ENCODE measurements at places on chromosomes 12 and 14.
A peak's percentile ranks its signal among the peaks of the same experiment; 100 is the strongest.

GRCh38 chr12:70824511-70824910, 96.0 kb downstream of the PTPRR start:
- no peak for DNase-seq

DNA sequence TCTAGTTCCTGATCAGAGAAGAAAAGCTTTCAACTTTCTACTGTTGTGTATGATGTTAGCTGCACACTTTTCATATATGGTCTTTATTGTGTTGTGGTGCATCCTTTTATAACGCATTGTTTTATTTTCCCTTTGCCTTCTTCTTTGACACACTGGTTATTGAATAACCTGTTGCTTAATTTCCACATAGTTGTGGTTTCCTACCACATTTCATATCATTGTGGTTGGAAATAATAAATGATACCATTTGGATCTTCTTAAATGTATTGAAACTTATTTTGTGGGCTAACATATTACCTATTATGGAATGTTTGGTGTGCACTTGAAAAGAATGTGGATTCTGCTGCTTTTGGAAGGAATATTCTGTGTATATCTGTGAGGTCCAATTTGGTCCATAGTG, 64.9 kb downstream of the GPHN start:
- no peak for DNase-seq

GRCh38 chr14:100589071-100589759, 2.0 kb upstream of the BEGAIN start:
- DNase-seq = no peak

DNA sequence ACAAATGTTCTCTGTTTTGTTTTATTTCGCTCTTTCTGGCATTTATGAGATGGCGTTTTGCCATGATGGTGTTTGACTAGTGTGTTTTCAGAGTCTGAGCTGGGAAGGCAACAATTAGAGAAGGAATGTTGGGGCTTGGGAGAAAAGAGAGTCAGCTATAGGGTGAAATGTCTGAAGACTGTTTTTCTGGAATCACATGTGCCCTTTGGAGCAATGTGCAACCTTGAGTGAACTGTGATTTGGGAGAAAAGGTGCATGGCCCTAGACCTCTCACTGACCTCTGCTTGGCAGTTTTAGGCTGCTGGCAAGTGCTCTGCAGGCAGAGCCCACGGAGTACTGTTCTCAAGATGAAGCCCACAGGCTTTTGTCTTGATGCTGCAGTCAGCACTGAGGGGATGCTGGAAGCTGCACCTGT, 379.9 kb upstream of the PDE3A start:
- DNase-seq = no peak

- DNase-seq = no peak
Observed at GRCh38 chr14:30754778-30755177, 119.6 kb upstream of the COCH start.

- peak; percentile 44 for DNase-seq
Observed at GRCh38 chr14:31505411-31505810, 17.6 kb upstream of the GPR33 start.

GRCh38 chr14:28381656-28382055, 384.9 kb upstream of the FOXG1 start:
- no peak for DNase-seq

GRCh38 chr14:80768646-80769045, 172.9 kb downstream of the CEP128 start:
- DNase-seq = no peak

- no peak for DNase-seq
Observed at GRCh38 chr12:116202940-116203339, 74.6 kb downstream of the MED13L start.

Data from kidney glomerular epithelial cell (primary cell).